ENCODE measurements at places on chromosomes 4 and X.

DNA sequence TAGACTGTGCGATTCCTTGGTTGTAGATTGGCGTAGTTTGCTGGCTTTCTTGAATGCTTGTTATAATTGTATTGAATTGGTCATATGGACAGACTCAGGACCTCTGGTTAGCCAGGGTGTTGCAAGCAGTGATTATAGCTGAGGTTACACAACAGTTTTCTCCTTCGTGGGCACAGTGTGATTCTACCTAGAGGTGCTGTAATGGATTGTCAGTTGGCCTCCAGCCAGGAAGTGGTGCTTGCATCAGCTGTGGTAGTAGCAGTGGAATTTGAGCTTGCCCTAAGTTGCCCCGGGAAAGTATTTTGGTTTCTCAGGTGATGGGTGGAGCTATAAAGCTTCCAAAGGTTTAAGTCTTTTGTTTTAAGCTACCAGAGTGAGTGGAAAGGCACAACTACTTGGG, 23.1 kb upstream of the GABRG1 start:
- DNase-seq, result no peak

DNA sequence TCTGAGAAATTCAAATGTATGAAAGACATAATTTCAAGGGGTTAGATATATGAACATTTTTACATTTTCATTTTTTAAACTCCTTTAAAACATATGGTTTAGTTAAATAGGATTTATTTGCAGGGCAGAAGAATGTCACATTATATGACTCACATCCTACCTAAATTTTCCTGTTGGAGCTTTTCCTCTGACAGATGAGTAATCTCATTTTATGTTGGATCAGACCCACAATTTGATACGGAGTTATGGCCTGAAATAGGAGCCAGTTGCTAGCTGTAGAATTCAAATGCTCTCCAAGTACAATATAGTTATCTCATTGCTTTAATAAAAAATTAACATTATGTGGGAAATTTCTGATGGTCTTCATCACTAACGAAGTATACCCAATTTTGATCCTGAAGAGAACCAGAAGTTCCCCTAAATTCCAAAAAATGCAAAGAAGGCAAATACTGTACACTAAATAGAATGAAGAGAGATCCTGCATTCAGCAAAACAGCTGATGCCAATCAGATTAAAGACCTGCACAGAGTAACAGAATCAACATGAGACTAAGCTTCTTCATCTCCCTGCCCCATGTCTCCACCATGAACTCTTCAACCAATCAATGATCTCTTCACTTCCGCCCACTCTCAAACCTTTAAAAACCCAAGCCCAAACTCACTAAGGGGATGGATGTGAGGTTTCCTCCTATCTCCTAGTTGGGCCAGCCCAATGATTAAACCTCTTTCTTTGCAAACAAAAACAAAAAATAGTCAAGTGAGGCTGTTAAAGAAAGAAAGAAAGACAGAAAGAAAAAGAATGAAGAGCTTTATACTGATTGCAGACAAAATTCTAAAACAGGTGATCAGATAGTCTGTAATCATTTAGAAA, 10.9 kb upstream of the EXOSC9 start:
- no peak for DNase-seq

DNA sequence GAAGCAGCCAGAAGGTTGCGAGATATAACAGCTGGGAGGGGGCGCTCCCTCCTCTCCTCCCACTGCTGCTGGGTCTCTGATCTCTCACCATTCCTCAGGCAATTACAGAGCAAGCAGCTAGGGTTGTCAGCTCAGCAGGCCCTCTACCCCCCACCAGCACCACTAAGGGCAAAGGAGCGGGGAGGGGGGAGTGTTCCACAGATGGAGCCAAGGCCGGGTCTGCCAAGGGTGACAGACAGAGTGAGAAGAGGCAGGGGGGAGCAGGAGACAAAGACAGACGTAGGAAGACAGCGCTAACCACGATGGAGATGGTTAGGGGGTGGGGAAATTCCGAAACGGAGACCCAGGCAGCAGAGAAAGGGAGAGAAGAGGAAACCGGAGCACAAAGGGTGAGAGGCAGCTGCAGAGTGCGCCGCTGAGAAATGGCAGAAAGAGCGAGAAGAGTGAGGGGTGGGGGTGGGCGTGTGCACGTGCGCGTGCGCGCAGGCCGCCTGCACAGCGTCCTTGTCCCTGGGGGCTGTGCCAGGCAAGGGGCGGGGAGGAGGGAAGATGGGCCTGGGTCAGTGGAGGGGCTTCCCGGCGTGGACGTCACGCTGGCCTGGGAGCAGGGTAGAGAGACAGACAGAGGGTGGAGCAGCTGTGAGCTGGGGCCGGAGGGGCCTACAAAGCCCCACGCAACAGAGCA, 6.9 kb downstream of the L1CAM start:
- no peak for DNase-seq

DNA sequence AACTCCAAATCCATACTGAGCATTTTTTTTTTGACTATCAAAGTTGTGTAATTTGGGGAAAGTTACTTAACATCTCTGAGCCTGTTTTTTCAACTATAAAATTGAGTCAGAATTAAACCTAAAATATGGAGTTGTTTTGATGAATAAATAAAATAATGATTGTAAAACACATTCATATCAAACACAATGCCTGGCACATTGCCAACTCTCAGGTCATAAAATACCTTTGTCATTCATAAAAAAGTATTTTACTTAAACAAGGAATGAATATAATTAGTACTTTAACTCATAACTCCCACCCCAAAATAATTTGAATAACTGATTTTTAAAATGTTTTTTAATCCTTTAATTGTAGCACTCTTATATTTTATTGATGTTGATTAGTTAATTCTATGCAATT, 3.8 kb upstream of the GPR174 start:
- no peak for DNase-seq

DNA sequence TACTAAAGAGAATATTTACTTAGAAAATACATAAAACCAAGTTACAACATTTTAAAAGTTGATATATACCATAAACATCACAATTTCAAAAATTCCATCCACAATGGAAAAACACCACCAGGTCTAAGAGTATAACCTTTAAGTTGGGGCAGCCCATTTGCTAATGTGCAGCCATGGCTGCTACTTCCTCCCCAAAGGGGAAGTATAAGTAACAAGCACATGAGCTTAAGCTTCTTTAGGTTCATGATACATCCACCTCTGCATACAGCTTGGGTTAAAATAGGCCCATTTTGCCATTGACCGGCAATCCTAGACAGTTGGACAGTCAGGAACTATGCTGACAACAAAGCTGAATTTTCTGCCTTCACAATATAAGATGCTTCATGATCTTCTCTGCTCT, 16.6 kb upstream of the GASK1B start:
- DNase-seq, result no peak

DNA sequence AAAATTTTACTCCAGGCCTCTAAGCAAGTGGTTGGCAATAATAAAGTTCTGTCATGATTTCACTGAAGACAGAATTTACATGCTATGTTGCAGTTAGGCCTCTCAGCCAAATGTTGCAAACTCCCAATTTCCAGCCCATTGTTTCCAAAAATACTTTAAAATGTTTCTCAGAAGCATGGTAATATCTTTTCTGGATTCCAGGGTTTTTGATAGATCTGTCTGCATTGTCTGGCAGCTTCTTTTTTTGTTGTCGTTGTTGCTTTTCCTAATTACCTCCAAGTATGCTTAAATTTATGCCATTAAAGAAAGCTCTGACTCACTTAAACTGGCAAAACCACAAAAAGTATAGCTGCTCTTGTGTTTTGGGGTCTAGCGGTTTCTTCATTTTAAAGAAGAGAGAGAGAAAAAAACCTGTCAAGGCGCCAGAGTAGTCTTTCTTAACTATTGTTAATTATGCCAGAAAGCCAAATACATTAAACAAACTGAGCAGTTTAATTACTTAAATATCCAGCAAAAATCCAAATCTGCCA, 97.0 kb downstream of the AGTR2 start:
- DNase-seq, result no peak

GRCh38 chrX:123277821-123278220, 93.7 kb downstream of the GRIA3 start:
- DNase-seq, result no peak

DNA sequence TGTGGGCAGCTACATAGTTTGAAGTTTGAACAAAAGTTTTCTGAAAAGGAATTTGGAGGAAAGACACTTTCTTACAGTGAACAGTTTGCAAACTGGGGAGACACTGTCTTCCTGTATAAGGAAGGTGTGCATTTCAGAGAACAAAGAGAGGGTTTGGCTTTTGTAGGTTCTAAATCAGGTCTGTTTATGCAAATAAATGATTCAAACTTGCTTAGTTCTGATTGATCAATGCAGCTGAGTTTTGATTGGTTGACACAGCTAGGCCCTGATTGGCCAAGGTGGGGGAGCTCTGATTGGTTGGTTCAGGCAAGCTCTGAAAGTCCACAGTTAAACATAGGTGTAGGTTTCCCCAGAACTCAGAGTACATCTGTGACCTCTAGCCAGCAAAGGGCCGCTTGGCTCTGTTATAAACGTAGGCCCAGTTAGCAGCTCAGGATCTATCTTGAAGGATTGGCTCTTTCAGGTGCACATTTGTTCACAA, 63.0 kb upstream of the ENPP6 start:
- DNase-seq, result no peak

DNA sequence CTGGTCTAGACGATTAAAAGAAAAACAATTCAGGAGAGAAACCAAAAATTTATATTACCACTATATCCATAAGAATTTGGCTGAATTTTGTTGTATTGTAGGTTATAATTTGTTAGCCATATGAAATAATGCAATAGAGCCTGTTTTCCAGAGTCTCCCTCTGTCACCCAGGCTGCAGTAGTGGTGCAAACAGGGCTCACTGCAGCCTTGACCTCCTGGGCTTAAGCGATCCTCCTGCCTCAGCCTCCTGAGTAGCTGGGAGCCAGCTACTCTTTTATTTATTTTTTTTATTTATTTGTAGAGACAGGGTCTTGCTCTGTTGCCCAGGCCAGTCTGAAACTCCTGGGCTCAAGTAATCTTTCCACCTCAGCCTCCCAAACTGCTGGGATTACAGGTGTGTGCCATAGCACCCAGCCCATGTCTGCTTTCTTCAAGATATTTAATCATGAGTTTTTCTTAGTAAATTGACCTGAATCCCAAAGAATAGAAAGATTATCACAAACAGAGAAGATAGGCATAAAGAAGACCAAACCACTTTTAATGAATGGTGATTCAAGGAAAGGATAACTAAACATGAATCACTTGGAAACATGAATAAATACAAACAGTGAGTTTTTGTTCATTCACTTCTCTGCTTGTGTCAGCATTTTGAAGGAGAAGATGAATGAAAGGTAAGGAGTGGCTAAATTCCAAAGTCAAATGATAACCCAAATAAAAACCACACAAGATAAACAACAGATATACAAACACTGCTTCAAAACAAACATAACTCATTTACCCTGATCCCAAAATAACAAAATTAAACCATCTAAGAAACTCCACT, 82.1 kb downstream of the PPP3CA start:
- no peak for DNase-seq

DNA sequence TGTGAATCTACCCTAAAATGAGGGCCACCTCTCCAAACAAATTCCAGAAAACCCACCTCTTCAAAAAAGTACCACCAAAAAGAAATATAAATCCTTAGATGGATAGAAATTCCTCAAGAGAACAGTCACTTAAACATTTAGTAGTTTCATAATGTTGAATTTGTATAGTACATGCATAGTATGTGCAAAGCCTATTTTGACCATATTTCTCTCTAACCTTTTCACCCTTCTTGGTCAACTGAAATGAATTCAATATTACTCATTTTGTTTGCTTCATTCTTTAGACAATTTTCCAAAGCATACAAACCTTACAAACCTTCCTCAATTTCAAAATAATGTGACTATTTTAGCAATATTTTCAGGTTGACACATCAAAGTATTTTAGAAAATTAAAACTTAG, 4.1 kb downstream of the RHOXF1 start:
- DNase-seq, result no peak

DNA sequence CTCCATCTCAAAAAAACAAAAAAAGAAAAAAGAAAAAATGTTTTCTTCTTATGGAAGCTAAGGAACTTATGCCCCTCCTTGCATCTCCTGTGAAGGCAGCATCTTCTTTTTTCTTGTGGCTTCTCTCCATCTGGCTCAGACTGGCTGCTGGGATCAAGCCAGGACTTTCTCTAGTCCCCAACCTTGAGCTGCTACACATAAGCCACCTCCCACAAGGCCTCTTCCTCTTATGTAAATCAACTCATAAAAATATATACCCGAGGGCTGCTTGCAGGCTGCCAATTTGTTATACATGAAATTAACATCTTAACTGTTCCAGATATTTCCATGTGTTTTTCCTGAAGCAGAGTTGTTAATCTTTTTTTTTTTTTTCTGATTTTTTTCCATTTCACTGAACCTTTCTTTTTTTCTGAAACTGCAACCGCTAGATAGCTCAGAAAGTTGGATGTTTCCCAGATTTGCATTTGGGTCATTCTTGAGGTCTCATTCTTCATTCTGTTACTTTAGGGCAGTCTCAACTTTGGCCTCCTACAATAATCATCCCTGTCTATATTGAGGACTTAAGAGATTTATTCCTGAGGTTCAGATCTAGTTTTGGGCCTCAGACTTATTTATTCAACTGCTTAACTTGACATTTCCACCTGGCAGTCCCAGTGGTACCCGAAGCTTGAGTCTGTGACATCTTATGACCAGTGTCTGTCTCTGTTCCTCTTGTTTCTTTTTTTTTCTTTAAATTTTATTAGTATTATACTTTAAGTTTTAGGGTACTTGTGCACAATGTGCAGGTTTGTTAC, 10.3 kb downstream of the SNX25 start:
- DNase-seq, result no peak

DNA sequence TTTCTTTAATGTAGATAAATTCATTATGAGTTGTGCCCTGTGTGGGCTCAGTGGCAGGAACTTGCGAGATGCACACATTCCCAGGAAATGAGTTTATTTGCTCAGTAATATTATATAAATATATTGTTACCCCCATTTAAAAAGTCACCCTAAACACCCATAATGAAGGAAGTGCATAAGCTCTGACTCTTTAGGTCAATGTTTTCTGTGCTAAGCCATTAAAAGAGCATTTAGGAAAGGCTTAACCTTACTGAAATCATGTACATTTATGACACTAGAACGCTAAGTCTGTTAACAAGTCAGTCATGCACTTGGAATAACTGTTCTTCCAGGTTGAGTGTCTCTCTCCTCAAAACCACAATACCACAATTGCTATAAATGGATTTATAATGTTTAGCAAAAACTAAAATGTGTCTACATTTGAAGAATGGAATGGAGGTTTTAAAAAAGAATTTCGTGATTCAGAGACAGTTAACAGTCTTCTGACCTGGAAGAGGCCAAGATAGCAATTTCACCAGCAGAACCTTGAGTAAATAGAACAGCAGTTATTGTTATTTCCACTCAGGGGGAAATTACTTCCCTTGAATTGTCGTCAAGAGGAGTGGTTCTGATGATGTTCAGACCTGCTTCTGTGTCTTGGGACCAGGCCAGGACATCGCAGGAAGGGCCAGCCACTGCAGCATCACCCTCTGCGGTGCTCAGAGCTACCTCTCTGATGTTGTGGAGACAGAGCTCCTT, 91.1 kb upstream of the VEGFC start:
- DNase-seq, result no peak
